ENCODE measurements at places on chromosomes 16 and 17. TPM values are rescaled to one million over a fixed set of nuclear protein-coding genes. Genes with fewer than 3 reads are reported as not detected.

NOL11 gene
- 58.0 TPM for total RNA-seq

IL17C gene
- total RNA-seq = not detected

CMC2 gene
- total RNA-seq = 59.6 TPM

KRT25 gene
- total RNA-seq = not detected

CDH3 gene
- total RNA-seq = 449 TPM

MPP2 gene
- 0.71 TPM for total RNA-seq

PITPNM3 gene
- 7.4 TPM for total RNA-seq

MT1H gene
- total RNA-seq = not detected

KREMEN2 gene
- total RNA-seq = 8.5 TPM
